ENCODE measurements at places on chromosomes 12 and 14. TPM values are rescaled to one million over a fixed set of nuclear protein-coding genes. Genes with fewer than 3 reads are reported as not detected.

The ST8SIA1 gene
- 1.7 TPM for total RNA-seq

- no peak for DNase-seq
Observed at GRCh38 chr12:104060791-104061190, 3.5 kb upstream of the HCFC2 start.

GRCh38 chr12:54984658-54985376, at the start of gene TESPA1:
Gene TESPA1 (minus strand): TSS chr12:54984762. CDS start chr12:54974562, 10,200 bp downstream.
- peak; percentile 54 for DNase-seq

- peak; percentile 70 for DNase-seq
Observed at GRCh38 chr12:58540480-58541299, 379.6 kb downstream of the LRIG3 start.

- DNase-seq, result no peak
Observed at GRCh38 chr14:37869633-37870032, 274.2 kb downstream of the TTC6 start.

All from stomach (tissue), 19 donors.